ENCODE measurements at places on chromosomes 2 and 18.

GRCh38 chr2:151999053-151999452, 99.8 kb downstream of the CACNB4 start:
- H3K4me1 ChIP-seq, result no peaks in the 10 kb centered on the region
- peak; percentile 39 for DNase-seq
- no peaks in the 10 kb centered on the region for H3K36me3 ChIP-seq
- H3K27me3 ChIP-seq, result no peaks in the 10 kb centered on the region
- H3K4me3 ChIP-seq, result no peak overlapping the region

DNA sequence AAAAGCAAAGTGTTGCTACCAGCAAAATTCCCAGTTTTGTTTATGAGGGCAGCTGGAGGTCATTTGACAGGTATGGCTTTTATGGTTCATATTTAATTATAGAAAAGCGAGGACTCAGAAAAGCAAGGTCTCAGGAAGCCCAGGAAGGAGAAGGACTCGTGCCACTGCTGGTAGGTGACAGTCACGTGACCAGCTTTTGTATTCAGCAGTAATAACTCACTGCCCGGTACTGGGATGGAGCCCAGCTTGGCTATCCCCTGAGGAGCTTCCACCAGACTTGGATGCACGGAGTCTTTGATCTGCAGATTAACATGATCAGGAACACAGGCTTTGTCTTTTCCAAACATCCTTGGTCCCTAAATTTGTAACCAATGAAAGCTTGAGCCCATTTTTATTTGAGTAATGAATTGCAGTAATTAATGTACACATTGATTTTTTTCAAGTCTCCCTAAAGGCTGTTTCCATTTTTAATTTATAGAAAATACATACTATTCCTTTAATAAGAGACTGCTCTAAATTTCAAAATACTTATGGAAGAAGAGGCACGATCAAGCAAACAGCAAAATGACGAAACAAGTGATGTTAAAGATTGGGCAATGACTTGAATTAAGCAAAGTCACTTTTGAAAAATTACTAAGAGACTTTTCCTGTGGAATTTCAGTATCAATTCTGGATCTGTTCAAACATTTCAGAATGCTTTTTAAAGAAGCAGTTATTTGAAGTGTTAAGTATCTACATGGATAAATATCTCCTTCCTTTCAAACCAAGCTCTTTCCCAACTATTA, 251.7 kb upstream of the HNRNPA3 start:
- no peak for DNase-seq
- no peaks in the 10 kb centered on the region for H3K4me1 ChIP-seq

DNA sequence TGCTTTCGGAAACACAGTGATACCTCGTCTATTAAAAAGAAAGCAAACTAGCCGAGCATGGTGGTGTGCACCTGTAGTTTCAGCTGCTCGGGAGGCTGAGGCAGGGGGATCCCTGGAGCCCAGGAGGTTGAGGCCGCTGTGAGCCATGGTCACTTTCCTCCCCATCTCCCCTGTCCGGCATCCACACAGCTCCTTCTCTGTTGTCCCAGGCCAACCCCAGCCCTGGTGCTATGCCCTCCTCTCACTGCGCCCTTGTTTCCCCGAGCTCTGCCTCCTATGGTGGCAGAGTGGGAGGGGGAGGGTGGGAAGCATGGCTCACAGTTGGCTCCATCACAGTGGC, 15.4 kb downstream of the RTP5 start:
- no peak overlapping the region for H3K4me3 ChIP-seq
- H3K27me3 ChIP-seq, result peaks cover 3% of the 10 kb centered on the region
- H3K36me3 ChIP-seq, result no peaks in the 10 kb centered on the region
- no peak for DNase-seq
- H3K4me1 ChIP-seq, result peaks cover 5% of the 10 kb centered on the region

GRCh38 chr2:88230911-88231310, 60.8 kb downstream of the THNSL2 start:
- H3K36me3 ChIP-seq, result no peaks in the 10 kb centered on the region
- no peak overlapping the region for H3K27ac ChIP-seq
- H3K27me3 ChIP-seq, result peaks cover 8% of the 10 kb centered on the region
- no peak overlapping the region for H3K4me3 ChIP-seq
- no peaks in the 10 kb centered on the region for H3K4me1 ChIP-seq
- no peak for DNase-seq

DNA sequence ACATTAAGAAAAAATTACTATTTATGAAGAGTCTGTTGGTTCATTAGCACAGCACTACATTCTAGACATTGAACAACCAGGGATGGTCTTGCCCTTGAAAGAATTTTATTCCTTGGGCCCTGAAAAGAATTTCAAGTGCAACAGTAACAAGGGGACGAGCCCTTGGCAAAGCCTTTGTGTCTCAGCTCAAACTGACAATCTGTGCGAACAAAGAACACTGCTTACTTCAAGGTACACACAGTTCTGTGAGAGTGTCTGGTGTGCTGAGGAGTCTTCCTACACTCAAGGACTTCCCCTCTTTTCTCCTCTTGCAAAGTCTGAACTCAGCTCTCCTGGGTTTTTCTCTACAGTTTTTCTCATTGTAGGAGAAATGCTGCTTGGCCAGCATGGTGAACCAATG, 373.4 kb downstream of the NBAS start:
- H3K27ac ChIP-seq, result no peak overlapping the region
- H3K4me1 ChIP-seq, result 0 out of 2 replicates have a peak, but pooled peaks cover 5% of the 10 kb centered on the region
- H3K27me3 ChIP-seq, result no peaks in the 10 kb centered on the region
- no peaks in the 10 kb centered on the region for H3K36me3 ChIP-seq
- DNase-seq, result no peak

DNA sequence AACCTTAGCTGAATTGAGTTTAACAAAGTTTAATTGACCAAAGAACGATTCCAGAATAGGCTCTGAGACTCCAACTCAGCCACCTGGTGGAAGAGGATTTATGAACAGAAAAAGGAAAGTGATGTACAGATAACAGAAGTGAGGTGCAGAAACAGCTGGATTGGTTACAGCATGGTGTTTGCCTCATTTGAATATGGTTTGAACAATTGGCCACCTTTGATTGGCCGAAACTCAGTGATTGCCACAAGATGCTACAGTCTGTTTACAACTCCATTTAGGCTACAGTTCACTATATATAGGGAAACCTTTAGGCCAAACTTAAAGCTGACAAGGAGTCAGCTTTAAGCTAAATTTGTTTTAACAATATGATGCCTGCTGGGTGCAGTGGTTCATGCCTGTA, 28.1 kb upstream of the SLC35G4 start:
- H3K36me3 ChIP-seq, result no peaks in the 10 kb centered on the region
- H3K27ac ChIP-seq, result no peak overlapping the region
- no peak overlapping the region for H3K4me3 ChIP-seq
- no peak for DNase-seq

DNA sequence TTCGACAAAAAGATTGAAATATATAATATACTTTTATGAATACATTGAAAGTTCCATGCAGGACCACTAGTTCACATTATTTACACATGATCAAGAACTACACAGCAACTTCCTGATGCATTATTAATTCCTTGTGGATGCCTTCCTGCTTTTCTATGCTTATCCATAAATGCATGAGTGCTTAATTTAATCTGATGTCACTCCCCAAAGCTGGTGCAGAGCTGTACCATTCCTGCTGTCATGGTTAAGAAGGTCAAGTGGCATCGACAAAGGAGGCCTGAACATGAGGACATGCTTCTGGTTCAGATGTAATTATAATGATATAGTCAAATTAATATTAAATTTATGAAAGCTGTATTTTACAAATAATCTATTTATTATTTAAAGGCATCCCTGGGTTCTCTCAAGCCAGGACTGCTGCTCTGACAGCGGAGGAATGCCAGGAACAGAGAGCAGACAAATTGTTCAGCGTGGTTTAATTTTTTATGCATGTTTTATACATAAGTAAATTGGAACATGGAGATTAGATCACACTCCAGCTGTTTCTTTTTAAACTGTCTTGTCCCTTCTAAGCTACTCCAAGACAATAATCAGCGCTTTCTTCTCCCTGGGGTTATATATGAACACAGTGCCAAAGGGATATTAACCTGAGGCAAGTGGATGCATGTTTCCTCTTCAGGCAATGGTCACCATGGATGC, 307.3 kb upstream of the CNTNAP5 start:
- no peak for DNase-seq
- H3K27ac ChIP-seq, result no peak overlapping the region
- no peak overlapping the region for H3K4me3 ChIP-seq
- H3K36me3 ChIP-seq, result no peaks in the 10 kb centered on the region
- no peaks in the 10 kb centered on the region for H3K27me3 ChIP-seq

- H3K36me3 ChIP-seq, result no peaks in the 10 kb centered on the region
- no peak for DNase-seq
- H3K27ac ChIP-seq, result no peak overlapping the region
- H3K4me1 ChIP-seq, result no peaks in the 10 kb centered on the region
- H3K4me3 ChIP-seq, result no peak overlapping the region
- H3K27me3 ChIP-seq, result peaks cover 44% of the 10 kb centered on the region
Measured at GRCh38 chr18:6661692-6662415, 67.7 kb upstream of the ARHGAP28 start.

- peaks cover 29% of the 10 kb centered on the region for H3K4me1 ChIP-seq
- H3K27ac ChIP-seq, result no peak overlapping the region
- no peaks in the 10 kb centered on the region for H3K36me3 ChIP-seq
- peak; percentile 29 for DNase-seq
Measured at GRCh38 chr2:96423828-96424227, 81.3 kb downstream of the NEURL3 start.

DNA sequence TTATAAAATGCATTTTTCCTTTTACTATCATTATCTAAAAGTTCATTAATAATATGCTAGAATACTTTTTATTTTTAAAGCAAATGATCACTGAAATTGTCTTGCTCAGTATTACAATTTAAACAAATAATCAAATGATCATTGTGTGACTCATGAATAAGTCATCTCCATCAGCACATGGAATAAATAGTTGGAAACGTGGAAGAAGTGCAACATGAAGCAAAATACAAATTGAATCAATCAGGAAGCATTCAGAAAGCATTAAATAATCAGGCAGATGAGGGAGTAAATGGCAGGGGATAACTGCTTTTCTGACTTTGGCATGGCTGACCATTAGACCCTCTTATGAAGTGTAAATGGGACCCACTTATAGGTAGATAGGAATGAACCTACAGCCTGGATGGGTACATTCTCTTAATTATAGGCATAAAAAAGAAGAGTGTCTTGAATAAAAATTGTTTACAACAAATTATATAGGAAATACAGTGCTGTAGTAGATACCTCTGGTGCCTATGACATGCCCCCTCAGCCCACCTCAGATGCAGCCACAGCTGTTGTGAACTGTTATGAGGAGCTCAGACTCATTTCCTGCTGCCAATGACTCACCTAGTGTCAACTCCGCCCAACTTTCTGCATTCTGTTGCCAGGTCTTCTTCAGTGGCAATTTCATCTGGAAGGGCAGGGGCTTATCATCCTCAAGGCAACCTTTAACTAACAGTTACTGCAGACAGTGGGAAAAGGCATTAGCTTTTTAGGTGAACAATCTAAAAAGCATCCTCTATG, 936.0 kb downstream of the TRIB2 start:
- H3K4me1 ChIP-seq, result no peaks in the 10 kb centered on the region
- H3K27ac ChIP-seq, result no peak overlapping the region
- H3K27me3 ChIP-seq, result no peaks in the 10 kb centered on the region
- no peak overlapping the region for H3K4me3 ChIP-seq
- no peak for DNase-seq

- no peaks in the 10 kb centered on the region for H3K27me3 ChIP-seq
- DNase-seq, result no peak
- no peaks in the 10 kb centered on the region for H3K4me1 ChIP-seq
- H3K4me3 ChIP-seq, result no peak overlapping the region
- no peak overlapping the region for H3K27ac ChIP-seq
Measured at GRCh38 chr2:185970148-185970852, 231.7 kb downstream of the FSIP2 start.

GRCh38 chr18:76460482-76460881, 34.6 kb downstream of the ZNF516 start:
- no peaks in the 10 kb centered on the region for H3K36me3 ChIP-seq
- no peak overlapping the region for H3K27ac ChIP-seq
- no peak for DNase-seq
- no peaks in the 10 kb centered on the region for H3K27me3 ChIP-seq
- no peaks in the 10 kb centered on the region for H3K4me1 ChIP-seq
- H3K4me3 ChIP-seq, result no peak overlapping the region

DNA sequence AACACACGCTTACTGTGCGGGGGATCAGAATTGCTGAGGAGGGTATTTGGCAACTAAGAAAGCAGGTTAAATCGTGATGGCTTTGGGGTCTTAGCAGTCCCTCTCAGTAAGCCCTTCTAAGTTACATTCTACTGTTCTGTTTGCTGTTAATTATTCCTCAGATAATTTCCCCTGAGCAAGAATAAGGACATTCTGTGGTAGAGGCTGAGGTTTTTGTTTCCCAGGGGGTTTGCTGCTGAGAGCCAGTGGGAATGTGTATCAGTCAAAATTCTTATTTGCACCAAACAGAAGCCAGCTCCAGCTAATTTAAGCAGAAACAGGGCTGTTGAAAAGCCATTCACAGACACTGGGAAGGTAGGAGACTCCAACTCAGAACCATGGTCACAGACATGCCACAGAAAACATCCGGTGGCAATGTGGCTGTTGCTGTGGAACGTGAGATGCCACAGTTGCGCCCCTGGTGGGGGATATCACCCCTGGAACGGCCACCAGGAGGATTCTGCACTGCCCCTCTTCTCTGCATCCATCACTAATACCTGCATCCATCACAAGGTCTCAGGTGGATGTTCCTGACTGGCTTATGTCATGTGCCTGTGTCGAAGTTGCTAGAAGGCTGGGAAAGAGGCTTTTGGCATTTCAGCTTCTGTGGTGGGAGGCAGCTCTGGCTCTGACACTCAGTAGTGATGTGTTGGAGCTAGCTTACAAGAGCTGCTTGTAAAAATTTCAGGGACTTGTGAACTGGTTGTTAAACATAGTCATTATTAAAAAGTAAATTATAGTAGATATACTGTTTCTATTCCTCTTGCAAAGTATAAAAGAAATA, 23.2 kb downstream of the SLC4A3 start:
- no peak overlapping the region for H3K27ac ChIP-seq
- peaks cover 4% of the 10 kb centered on the region for H3K4me1 ChIP-seq
- no peaks in the 10 kb centered on the region for H3K27me3 ChIP-seq
- DNase-seq, result no peak
- no peaks in the 10 kb centered on the region for H3K36me3 ChIP-seq
- no peak overlapping the region for H3K4me3 ChIP-seq

DNA sequence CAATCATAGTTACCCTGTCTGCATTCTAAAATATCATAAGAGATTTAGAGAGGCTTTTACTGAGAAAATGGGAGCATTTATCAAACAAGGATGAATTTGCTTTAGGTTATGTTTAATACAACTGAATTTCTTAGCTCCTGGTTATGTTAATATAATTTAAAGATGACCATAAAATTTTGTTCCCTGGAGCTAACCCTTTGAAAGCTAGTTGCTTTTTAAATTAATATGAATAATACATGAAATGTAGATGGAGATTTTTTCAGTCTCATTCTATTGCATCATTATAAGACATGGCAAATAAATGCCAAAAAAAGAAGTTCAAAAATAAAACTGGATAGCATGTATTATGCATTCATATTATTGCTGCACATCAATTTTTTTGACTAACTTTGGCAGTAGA, 344.1 kb upstream of the NXPH2 start:
- H3K27ac ChIP-seq, result no peak overlapping the region
- H3K36me3 ChIP-seq, result no peaks in the 10 kb centered on the region
- H3K27me3 ChIP-seq, result no peaks in the 10 kb centered on the region
- H3K4me1 ChIP-seq, result no peaks in the 10 kb centered on the region
- no peak for DNase-seq

- H3K36me3 ChIP-seq, result no peaks in the 10 kb centered on the region
- H3K4me1 ChIP-seq, result peaks cover 9% of the 10 kb centered on the region
- H3K27ac ChIP-seq, result no peak overlapping the region
- DNase-seq, result no peak
- no peak overlapping the region for H3K4me3 ChIP-seq
Measured at GRCh38 chr2:238955648-238956531, 108.0 kb downstream of the TWIST2 start.

- H3K27me3 ChIP-seq, result no peaks in the 10 kb centered on the region
- H3K4me3 ChIP-seq, result no peak overlapping the region
- no peak overlapping the region for H3K27ac ChIP-seq
- DNase-seq, result no peak
- H3K36me3 ChIP-seq, result no peaks in the 10 kb centered on the region
Measured at GRCh38 chr2:186546846-186547245, 43.0 kb upstream of the ITGAV start.
